ENCODE measurements at places on chromosomes 11 and 22. TPM values are rescaled to one million over a fixed set of nuclear protein-coding genes. Genes with fewer than 3 reads are reported as not detected.

Gene OR51A4
- polyA plus RNA-seq: not detected

Gene GUCY1A2
- 0.53 TPM for polyA plus RNA-seq

DNA sequence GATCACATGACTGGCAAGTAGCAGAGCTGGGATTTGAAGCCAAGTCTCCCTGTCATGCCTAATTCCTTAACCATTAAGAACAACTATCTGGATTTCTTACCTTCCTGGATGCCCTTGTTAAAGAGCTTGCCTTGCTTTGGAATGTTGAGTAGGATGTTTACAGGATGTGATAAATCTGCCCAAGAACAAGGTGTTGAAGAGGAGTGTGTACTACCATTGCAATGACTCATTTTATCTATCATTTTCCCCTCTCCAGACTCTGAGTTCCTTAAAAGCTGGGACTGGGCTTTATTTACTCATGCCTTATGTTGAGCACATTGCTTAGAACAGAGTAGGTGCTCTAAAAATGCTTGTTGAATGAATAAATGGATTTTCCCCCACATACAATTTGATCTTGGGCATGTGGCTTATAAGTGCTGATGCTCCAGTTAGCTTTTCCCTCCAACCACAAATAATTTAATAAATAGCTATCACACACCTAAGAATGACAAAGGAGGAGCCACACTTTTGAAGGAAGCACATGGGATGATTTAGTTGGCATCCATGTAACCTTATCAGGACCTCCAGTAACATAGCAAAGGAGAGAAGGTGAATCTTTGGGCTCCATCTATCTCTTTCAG lies 268.6 kb upstream of the SESN3 start:
- no peak for DNase-seq

DNA sequence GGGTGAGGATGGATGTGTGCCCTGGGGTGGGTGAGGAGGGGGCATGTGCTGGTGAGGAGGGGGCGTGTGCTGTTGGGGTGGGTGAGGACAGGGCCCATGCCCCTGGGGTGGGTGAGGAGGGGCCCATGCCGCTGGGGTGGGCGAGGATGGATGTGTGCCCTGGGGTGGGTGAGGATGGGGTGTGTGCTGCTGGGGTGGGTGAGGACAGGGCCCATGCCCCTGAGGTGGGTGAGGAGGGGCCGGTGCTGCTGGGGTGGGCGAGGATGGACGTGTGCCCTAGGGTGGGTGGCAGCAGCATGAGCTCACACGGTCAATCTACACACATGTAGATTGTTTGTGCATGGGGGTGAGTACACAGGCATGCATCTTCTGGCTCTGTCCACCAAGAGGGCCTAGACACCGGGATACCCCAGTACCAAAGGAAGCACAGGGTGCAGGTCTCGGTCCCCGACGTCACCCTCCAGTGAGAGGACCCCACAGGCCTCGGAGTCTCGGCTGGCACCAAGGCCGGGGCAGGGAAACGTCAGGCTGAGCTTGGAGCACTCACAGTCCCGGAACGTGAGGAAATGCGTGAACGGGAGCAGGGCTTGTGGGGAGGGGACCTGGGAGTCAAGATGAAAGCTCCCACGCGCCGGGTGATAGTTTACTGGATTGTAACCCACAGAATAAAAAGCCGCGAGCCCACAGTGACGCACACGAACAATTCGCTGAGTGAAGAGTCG lies 37.4 kb upstream of the TOLLIP start:
- no peak for DNase-seq

GRCh38 chr11:26106726-26107125 lies 225.2 kb upstream of the ANO3 start:
- DNase-seq: no peak

- DNase-seq: no peak
Measured at GRCh38 chr11:74142624-74143023, 28.2 kb downstream of the C2CD3 start.

GRCh38 chr11:67332081-67332691 lies 21.2 kb downstream of the POLD4 start:
- no peak for DNase-seq

- DNase-seq: no peak
Measured at GRCh38 chr11:44927174-44927661, 23.5 kb downstream of the TP53I11 start.

- no peak for DNase-seq
Measured at GRCh38 chr11:503179-503981, 3.7 kb downstream of the RNH1 start.

DNA sequence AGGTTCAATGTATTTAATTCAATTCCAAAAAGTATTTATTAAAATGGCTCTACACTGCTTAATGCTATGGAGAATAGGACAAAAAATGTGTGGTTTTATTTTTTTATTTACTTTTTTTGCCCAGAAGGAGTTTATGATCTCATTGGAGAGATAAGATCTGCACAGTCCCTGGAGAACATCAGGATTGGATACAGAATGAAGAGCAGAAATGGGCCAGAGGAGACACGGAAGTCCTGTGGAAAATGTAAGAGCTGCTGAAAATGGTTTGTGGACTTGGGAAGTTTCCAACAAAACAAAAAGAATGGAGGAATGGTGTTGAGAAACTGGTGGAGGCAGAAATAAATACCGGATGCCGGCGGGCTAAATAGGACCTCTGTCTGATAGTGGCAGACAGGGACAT lies 554.6 kb downstream of the OPCML start:
- no peak for DNase-seq

DNA sequence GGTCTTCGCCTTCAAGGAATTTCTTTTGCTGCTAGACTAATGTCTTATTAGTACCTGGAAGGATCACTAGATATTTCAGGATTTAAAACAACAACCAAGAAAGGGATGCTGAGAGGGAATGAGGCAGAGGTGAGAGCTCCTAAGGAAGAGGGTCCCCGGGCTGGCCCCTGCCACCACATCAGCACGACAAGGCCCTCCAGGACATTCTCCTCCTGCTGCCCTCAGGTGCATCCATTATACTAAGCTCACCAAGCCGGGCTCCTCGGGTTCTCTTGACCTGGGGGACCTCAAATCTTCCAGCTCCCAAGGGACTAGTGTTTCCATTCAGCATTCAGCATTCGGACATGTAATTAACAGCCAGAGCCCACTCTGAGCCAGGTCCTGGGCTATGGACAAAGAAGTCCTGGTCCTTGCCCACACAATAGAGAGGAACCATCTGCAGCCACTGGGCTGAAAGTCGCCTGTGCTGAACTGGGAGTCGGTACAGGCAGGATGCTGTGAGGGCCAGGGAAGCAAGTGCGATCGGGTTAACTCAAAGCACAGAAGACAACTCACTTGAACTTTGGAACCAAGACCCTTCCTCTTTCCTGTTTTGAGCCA lies 29.4 kb upstream of the OAF start:
- DNase-seq: no peak

DNA sequence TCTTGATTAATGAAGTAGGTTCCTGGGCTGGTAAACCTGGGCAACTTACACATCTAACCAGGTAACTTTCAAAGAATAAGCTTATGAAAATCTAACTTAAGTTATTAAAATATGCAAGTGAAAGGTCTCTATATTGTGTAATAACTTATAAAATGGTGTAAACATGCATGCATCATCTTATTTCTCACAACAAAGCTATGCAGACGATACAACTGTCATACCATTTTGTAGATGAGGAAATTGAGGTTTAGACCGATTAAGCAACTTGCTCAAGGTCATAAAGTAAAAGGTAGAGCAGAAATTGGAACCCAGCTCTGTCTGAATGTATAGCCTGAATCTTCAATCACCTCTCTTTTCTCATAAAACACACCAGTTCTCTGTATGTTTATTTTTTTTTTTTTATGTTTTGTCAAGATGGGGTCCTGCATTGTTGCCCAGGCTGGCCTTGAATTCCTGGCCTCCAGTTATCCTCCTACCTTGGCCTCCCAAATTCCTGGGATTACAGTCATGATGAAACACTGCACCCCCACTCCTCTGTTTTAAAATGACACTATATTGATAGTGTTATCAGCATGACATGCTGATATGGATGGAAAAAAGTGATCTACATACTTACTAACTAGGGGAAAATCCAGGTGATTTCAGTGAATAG lies 109.6 kb downstream of the SGSM3 start:
- no peak for DNase-seq

GRCh38 chr11:78467931-78468330 lies 50.3 kb upstream of the GAB2 start:
- DNase-seq: no peak

DNA sequence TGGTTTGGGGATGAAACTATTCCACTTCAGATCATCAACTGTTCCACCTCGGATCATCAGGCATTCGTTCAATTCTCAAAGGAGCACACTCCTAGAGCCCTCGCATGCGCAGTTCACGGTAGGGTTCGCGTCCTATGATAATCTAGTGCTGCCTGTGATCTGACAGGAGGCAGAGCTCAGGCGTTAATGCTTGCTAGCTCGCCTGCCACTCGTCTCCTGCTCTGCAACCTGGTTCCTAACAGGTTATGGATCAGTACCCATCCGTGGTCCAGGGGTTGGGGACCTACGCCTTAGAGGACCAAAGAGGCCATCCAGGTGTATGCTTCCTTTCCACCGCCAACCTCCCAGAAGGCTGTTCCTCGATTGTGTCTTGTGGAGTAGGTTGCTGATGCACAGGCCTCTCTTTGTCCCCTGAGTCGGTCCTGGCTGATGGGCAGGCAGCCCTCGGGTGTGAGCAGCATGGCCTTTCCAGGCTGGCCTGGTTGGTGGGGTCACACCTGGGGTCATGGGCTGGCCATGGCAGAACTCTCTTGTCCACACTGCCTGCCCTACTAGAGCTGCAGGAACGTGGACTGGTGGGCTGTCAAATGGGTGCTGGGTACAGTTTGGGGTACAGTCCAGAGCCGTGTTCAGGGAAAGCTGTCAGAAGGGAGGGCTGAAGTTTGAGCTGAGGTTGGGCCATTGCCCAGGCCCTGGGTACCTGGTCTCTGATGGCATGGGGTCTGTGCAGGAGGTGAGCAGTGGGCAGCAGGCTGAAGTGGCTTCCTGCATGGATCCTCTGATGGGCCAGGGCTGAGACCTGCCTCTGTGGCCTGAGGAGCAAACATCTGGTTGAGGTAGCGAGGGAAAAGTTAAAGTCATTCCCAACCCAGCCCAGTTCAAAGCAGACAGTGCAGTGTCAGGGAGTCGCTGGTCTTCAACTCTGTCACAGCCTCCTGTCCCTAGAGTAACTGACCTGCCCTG lies 11.1 kb downstream of the PRDM11 start:
- DNase-seq: no peak

- no peak for DNase-seq
Measured at GRCh38 chr22:47027766-47028165, 265.3 kb downstream of the TBC1D22A start.

All from BJ (cell line).